Activated T-cell treated with anti-CD3 and anti-CD28 coated beads for 1 hour (primary cell): ENCODE measurements at places on chromosomes 13 and 19.

- no peak for DNase-seq
These were observed 8.0 kb upstream of the POU2F2 start for GRCh38 chr19:42140125-42140754.

GRCh38 chr19:53772943-53773342 lies 51.2 kb downstream of the NLRP12 start:
- peak; percentile 30 for DNase-seq

DNA sequence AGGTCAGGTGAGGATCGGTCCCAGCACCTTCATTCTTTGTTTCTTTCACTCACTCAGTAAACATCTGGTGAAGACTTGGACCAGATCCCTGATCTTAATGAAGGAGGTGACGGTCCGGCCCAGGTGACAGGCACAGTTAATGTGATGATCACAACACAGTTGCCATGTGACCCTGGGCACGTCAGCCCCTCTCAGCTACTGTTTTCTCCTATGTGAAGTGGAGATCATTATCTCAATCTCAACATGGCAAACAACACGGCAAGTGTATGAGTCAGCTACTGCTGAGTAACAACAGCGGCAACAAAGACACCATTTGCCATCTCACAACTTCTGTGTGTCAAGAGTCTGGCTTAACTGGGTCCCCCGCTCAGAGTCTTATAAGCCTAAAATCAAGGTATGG lies 74.6 kb downstream of the GNG7 start:
- no peak for DNase-seq

- no peak for DNase-seq
These were observed 2.2 kb upstream of the RAB11B start for GRCh38 chr19:8387688-8388611.

GRCh38 chr13:35501661-35502235 lies 25.3 kb upstream of the MAB21L1 start:
- no peak for DNase-seq

DNA sequence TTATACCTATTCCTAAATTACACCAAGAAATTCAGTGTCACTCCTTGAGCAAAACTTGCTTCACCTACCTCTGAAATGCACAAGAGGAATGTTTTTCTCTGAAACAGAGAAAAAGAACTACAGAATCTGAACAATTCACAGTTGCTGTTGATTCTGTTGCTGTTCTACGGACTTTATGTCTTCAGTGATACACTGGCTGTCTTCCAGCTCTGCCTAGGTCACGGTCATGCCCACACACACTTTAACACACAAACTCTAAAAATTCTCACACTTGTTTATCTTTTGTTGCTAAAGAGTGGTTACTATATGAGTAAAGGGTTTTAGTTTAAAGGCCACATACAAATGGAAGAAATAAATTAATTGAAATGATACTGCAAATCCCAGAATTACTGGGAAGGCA lies 124.4 kb upstream of the SPRY2 start:
- DNase-seq, result no peak

DNA sequence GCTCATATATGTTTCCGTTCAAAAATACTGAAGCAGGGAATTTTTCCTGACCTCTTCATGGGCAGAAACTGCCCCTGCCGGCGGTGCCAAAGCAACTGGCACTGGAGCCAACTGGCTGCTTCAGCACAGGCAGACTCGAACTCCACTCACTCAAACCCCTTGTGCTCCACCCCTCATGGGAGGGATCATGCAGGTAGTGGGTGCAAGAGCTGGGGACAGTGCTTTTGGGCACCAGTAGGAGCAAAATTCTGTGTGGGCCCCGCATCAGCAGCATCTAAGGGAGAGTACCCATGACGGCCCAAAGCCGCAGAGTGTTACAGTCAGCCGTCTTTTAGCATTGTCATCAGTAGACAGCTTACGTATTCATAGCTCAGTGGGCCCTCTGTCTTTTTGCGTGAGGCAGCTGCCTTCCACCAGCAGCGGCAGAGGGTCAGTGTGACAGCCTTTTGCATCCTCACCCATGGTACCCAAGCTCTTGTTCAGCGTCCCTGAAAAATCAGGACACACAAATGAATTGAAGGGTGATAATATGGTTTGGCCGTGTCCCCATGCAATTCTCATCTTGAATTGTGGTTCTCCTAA lies 393.8 kb downstream of the SLITRK6 start:
- DNase-seq, result no peak

- DNase-seq, result no peak
These were observed 5.2 kb downstream of the ZNF577 start for GRCh38 chr19:51882518-51882917.

GRCh38 chr13:28357911-28358433 lies 137.0 kb downstream of the FLT1 start:
- no peak for DNase-seq

DNA sequence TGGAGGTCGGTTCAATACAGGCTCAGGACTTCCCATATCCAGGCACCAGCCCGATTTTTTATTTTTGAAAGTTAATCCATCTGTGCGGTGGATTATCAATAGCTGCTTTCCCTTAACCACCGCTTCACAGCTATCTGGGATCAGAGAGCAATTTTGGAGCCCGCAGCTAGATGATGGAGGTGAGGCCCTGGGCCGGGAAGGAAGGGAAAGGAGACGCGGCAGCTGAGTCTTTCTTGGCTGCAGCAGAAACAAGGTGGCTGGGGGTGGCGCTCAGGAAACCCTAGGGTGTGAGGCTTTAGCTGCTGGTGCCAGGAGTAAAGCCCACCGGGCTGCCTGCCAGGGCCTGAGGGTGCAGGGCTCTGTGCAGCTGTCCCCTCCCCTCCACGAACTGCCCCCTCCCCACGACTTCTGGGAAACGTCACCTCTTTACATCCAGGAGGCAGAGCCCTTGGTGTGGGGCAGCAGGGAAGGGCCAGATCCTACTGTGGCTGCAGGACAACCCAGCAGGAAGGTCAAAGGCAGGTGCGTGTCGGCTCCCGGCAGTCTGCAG lies 307.0 kb downstream of the ZNF536 start:
- DNase-seq, result no peak

GRCh38 chr13:40440990-40441820 lies 225.2 kb downstream of the FOXO1 start:
- no peak for DNase-seq

DNA sequence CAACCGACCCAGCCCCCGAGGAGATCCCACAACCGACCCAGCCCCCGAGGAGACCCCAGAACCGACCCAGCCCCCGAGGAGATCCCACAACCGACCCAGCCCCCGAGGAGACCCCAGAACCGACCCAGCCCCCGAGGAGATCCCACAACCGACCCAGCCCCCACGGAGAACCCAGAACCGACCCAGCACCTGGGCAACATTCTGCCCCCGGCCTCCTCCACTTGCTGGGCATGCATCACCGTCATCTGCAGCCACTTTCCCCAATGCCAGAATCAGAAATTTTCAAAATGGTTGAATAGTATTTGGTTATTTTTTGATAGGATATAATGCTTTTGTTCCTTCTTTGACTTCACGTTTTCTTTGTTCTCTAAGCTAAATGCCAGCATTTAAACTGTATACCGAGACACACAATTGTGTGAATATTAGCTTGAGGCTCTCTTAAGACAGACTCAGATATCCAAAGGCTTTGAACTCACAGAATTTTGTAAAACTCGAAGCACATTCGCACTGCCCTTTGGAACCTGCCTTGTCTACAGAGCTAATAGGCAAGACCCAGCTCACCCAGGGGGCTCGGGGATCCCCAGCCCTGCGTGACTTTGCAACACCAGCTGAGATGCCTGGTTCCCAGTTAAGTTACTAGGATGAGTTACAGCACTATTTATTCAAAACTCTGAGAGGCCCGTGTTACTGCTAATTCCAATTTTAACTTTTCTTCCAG lies 15.5 kb upstream of the RASA3 start:
- DNase-seq, result no peak

- no peak for DNase-seq
These were observed 25.1 kb downstream of the LNX2 start for GRCh38 chr13:27595055-27595811.

DNA sequence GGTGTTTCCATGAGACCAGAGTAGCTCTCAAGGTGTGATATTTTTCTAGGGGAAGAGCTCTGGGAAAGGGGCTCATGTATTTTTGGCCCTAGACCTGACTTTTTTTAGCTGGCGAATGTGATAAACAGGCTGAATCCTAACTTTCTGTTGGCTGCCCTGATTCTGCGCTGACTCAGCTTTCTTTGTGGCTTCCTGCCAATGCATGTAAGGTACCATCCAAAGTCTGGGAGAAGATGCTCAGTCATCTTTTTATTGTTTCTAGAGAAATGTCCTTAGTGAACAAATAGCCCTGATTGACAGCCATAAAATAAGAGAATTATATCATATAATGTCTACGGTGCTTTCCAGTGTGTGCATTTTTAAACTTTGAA lies 113.6 kb upstream of the MBNL2 start:
- DNase-seq, result no peak

GRCh38 chr19:28542394-28543243 lies 670.3 kb downstream of the UQCRFS1 start:
- DNase-seq, result no peak

DNA sequence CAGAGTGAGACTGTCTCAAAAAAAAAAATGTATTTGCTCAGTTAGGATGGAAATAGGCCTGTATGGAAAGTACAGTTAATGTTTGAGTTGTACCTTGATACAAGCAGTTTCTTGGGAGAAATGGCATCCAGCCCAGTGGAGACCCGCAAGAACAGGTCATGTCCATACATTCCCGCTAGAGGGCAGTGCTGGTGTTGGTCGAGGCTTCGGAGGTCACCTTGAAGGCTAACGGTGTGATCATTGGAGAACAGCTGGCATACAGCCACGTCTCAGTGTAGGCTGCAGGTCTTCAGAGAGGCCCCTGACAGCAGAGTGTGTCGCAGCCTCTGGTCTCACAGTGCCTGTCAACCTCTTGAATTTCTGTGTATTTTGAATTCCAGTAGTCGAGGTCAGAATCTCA lies 7.5 kb downstream of the ZNF610 start:
- peak; percentile 28 for DNase-seq

- DNase-seq, result no peak
These were observed 708 bp upstream of the ERCC1 start for GRCh38 chr19:45424191-45425058.

- DNase-seq, result no peak
These were observed 1.7 kb downstream of the ERCC5 start for GRCh38 chr13:102847272-102848234.

DNA sequence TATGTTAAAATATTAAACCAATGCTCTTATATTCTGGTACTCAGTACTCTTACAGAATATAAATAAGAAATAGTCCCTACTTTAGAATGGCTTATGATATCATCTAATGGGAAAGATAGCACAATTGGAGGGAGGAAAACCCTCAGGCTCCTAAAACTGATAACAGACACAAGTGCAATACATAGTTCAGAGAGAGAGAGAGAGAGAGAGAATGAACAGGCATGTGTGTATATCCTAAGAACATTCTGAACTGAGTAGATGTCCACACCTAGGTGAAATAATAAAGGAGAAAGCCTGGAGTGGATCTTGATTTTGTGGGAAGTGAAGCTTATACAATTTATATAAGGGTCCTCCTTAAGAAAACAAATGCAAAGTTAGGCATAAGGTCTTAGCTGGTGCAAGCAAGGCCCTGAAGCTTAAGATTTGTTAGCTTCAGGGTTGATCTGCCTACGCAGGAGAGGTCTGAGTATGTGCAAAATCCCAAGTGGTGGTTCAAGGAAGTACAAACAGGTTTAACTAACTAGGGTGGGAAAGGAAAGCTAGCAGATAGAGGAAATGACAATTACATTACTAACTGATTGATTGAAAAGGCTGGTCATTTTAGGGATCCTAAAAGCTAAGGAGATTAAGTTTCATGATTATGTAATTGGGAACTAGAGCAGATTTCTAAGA lies 53.3 kb downstream of the SOX21 start:
- no peak for DNase-seq

DNA sequence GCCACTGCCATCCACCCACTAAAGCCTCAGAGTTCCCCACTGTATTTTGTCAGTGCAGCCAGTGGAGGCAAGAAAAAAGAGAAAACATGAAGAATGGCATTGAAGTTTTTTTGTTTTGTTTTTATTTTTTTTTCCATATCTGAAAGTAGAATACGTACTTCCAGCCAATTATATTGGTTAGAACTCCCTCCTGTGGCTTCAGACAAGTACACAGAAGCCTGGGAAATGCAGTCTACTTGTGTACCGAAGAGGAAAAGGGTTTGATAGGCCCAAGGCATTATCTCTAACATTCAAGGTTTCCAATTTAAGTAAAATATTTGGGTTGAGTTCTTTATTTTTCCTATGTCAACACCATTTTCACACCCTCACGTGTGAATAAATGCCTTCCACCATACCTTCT lies 696.2 kb upstream of the GPC6 start:
- no peak for DNase-seq

DNA sequence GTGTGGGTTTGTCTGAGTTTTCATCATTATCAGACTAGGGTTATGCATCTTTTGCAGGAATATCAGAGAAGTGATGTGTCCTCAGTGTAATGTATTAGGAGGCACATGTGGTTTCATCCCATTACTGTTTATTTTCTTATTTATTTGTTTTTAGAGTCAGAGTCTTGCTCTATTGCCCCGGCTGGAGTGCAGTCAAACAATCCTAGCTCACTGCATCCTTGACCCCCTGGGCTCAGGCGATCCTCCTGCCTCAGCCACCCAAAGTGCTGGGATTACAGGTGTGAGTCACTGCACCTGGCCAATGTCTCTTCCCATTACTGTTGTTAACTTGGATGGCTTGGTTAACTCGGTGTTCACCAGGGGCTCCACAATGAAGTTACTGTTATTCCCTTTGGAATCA lies 67.4 kb downstream of the MAP4K1 start:
- DNase-seq, result no peak

- DNase-seq, result no peak
These were observed 56.4 kb downstream of the GGACT start for GRCh38 chr13:100532090-100532766.

DNA sequence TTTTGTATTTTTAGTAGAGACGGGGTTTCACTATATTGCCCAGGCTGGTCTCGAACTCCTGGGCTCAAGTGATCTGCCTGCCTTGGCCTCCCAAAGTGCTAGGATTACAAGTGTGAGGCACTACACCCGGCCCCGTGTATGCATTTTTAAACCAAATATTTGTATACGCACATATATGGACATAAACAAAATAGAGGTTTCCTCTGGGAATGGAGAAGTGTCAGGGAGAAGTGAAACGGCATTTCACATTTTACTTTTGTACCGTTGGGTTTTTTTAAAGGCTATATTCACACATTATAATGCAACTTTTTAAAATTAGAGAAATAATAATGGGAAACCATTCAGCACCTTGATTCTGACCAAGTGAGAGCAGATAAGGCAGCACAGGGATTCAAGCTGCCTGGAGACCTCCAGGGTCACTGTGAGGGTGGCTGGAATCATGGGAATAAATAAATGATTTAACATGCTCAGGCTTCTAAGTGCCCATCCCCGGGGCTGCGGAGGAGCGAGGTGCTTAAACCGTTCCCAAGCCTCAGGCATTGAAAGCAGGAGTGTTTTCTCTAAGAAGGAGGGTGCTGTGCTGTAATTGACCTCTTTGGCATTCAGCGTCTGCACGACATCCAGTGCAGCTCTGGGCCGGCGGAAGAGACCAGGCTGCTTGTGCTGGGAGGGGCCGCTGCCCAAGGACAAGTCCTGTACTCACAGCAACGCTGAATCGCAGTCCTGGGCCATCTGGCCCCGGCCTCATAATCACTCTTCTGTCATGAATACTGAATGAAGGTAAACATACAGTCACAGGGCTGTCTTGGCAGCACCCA lies 24.7 kb downstream of the GPR42 start:
- no peak for DNase-seq

GRCh38 chr13:114155320-114155719 lies 22.9 kb upstream of the RASA3 start:
- no peak for DNase-seq
